ENCODE measurements at places on chromosomes 2 and 18.

GRCh38 chr2:33160191-33160590, 213.4 kb downstream of the LTBP1 start:
- no peak for DNase-seq

DNA sequence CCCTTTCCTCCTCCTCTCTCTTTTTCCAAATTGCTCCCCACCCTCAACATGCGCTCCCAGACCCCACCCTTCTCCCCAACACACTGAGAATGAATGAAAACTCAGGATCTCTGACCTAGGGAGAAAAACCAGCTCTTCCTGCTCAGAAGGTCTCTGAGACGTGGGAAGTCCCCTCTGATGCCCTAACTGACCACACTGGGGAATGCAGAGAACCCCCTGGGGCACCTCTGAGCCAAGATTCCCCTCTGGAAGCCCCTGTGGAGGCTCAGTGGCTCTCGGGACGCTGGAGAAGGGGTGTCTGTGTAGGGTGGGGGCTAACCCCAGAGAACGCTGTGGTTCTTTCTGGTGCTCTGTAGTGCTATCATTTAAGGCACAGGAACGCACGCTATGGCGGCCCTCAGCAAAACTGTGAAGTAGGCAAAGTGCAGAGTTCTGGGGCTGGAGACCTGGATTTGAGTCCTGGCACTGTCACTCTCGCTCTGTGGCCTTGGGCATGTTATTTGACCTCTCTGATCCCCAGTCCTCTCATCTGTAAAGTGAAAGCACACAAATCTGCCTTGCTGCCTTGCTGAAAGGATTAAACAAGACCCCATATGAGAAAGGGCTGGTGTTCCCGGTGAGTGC, 17.1 kb downstream of the ATOH8 start:
- no peak for DNase-seq

DNA sequence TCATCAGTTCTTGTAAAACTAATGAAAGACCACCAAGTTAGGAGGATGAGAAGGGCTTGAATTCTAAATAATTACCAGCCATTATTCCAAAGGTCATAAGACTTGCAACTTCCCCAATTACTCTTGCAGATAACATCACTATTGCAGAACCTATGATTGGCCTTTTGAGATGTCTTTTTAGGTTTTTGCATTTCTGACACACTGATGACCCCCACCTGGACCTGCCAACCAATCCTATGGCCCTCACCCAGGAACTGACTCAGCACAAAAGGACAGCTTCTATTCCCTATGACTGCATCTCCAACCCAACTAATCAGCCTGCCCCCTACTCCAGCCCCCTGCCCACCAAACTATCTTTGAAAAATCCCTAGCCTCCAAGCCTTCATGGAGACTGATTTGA, 111.5 kb upstream of the COPS8 start:
- no peak for DNase-seq

DNA sequence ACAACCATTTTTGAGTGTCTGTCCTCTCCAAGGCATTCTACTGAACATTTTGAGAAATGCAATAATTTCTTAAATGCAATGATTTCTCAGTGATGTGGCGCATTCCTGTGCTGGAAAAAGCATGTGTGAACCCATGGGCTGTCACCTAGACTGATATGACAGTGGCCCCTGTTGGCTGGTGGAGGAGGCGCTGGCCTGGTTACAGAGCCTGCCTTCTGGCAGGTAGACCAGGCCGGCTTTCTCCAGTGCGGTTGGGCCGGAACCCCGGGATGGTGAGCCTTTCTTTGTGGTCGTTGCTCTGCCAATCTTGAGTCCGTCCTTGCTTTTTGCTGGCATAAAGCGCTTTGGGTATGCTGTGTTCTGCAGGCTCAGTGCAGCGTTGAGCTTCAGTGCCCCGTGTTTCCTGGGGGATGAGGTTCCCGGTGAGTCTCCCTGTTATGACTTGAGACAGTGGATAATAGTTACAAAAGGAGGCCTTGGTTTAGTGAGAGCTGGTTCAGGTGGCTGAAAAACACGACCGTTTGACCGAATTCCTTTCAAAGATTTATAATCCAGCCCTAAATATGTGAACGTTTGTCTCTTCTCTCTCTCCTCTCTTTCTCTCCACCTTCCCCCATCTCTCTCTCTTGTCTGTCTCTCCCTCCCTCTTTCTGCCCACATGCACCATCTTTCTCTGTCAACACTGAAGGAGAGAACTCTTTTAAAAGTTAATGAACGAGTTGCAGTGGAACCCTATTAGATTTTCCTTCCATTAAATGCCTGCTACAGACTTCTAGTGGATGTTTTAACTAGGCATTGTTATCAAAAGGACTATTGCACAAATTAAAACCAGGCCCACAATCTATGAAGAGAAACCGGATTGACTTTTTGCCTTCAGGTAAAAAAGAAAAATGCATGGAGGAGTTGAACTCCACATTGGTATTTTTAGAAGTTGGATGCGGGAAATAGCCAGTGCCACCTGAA, 34.0 kb downstream of the TSHZ1 start:
- no peak for DNase-seq

GRCh38 chr2:52343010-52343409, 1311.1 kb upstream of the NRXN1 start:
- no peak for DNase-seq

DNA sequence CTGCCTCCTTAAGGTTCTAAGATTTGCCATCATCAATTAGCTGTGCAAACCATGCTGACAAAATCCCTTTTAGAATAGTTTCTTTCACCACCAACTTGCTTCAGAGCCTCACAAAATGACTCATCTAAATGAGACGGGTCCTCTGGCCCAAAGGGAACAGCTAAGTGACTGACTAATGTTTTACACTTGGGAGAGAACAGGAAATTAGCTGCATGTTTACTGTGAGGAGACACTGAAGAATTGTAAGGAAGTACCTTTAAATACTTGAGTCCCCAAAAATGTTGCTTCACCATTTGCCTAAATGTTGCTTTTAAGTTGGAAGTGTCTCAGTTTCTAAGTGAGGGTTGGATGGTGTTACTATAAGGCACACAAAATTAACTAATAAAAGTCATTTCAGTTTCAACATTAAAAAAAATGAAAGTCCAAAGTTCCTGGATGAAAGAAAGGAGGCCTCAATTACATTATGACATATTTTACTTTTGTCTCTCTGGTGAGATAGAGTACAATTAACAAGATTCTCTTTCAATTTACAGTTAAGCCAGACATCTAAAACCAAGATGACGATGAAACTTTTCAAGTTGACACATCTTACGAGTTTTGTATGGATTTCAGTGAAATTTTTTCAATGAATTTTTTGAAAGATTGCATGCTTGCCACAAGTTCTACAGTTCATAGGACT, 229.1 kb upstream of the FN1 start:
- no peak for DNase-seq

GRCh38 chr2:71923143-71923525, 224.5 kb downstream of the CYP26B1 start:
- DNase-seq = no peak

DNA sequence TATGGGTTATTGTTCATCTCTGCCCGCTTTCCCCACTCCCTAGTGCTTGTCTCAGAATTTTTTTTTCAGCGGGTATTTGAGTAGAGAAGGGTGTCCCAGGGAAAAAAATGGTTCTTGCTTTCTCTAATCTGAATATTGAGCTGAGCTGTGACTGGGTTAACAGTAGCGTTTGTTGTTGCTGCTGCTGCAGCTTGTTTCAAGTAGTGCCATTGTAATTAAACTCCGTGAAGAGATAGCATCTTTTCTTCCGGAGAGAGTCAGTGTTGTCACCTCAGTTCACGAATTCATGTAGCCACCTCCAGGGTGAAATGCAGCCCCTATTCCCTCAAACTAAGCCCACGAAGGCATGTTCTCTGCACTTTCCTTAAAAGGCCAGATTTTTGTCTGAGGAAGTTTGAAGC, 1.5 kb upstream of the AAK1 start:
- no peak for DNase-seq
